A549 treated with Hydrocortisone at 1 μM for 4 hours (cell line): ENCODE measurements at places on chromosomes 2 and 18. TPM values are rescaled to one million over a fixed set of nuclear protein-coding genes. Genes with fewer than 3 reads are reported as not detected.

ELAC1 gene
- 4.7 to 5.4 TPM (median 4.9 TPM) in 5 replicates for total RNA-seq

TWSG1 gene
- 12.6 to 18.3 TPM (median 17.3 TPM) in 5 replicates for total RNA-seq

VWA3B gene
- total RNA-seq, result 0.15 to 0.29 TPM (median 0.26 TPM) in 3 of 5 replicates, not detected in the others

UGT1A3 gene
- total RNA-seq, result 0.06 to 0.20 TPM (median 0.14 TPM) in 4 of 5 replicates, not detected in the other

HJURP gene
- total RNA-seq, result 52.3 to 59.6 TPM (median 55.7 TPM) in 5 replicates

GALNT5 gene
- total RNA-seq, result 1.9 to 2.8 TPM (median 2.1 TPM) in 5 replicates

PARD3B gene
- total RNA-seq, result 0.61 to 1.5 TPM (median 0.94 TPM) in 5 replicates

CAD gene
- total RNA-seq, result 56.9 to 63.5 TPM (median 59.3 TPM) in 5 replicates

RESP18 gene
- total RNA-seq, result not detected in 5 replicates

PDE1A gene
- 0.13 to 0.81 TPM (median 0.20 TPM) in 5 replicates for total RNA-seq

GALR1 gene
- not detected in 5 replicates for total RNA-seq

GPBAR1 gene
- total RNA-seq, result 0.14 to 0.29 TPM (median 0.18 TPM) in 5 replicates

HMSD gene
- total RNA-seq, result 0.38 to 4.0 TPM (median 0.59 TPM) in 4 of 5 replicates, not detected in the other

NYAP2 gene
- 0.02 TPM in 1 of 5 replicates, not detected in the others for total RNA-seq

PSME4 gene
- total RNA-seq, result 43.4 to 57.2 TPM (median 46.7 TPM) in 5 replicates

CETN1 gene
- not detected in 5 replicates for total RNA-seq

ALPI gene
- total RNA-seq, result 0.05 TPM in 2 of 5 replicates, not detected in the others

NBAS gene
- total RNA-seq, result 15.3 to 16.1 TPM (median 16.0 TPM) in 5 replicates

MAPK4 gene
- 0.13 to 0.28 TPM (median 0.18 TPM) in 5 replicates for total RNA-seq

ECEL1 gene
- total RNA-seq, result 0.09 to 0.37 TPM (median 0.15 TPM) in 5 replicates

SATB2 gene
- total RNA-seq, result 2.7 to 3.1 TPM (median 2.9 TPM) in 5 replicates

CYS1 gene
- total RNA-seq, result 0.89 to 2.0 TPM (median 1.5 TPM) in 5 replicates

FBXO36 gene
- total RNA-seq, result 0.87 to 1.7 TPM (median 1.4 TPM) in 5 replicates

SCN7A gene
- not detected in 5 replicates for total RNA-seq

SEMA4C gene
- total RNA-seq, result 14.3 to 19.9 TPM (median 18.6 TPM) in 5 replicates

ANXA4 gene
- 321 to 371 TPM (median 353 TPM) in 5 replicates for total RNA-seq

COL6A3 gene
- 0.14 to 0.43 TPM (median 0.36 TPM) in 5 replicates for total RNA-seq

PAX8 gene
- 0.54 to 1.3 TPM (median 0.97 TPM) in 5 replicates for total RNA-seq

TLX2 gene
- total RNA-seq, result 0.08 to 0.35 TPM (median 0.27 TPM) in 5 replicates

SRD5A2 gene
- 0.02 to 0.06 TPM (median 0.03 TPM) in 5 replicates for total RNA-seq

RAX gene
- total RNA-seq, result 0.05 TPM in 1 of 5 replicates, not detected in the others

WDR43 gene
- 83.8 to 111 TPM (median 89.9 TPM) in 5 replicates for total RNA-seq

SP140 gene
- 0.16 to 0.29 TPM in 2 of 5 replicates, not detected in the others for total RNA-seq

FOXD4L1 gene
- 0.21 to 0.55 TPM (median 0.29 TPM) in 5 replicates for total RNA-seq

GALNT14 gene
- 43.9 to 46.3 TPM (median 45.4 TPM) in 5 replicates for total RNA-seq

GCA gene
- 5.0 to 7.8 TPM (median 6.9 TPM) in 5 replicates for total RNA-seq

FAP gene
- 0.23 TPM in 1 of 5 replicates, not detected in the others for total RNA-seq

IL1R2 gene
- 0.92 to 1.5 TPM (median 1.1 TPM) in 5 replicates for total RNA-seq

ATP8B1 gene
- 6.0 to 8.9 TPM (median 6.8 TPM) in 5 replicates for total RNA-seq

PCARE gene
- total RNA-seq, result not detected in 5 replicates

REG3A gene
- not detected in 5 replicates for total RNA-seq

NDUFS1 gene
- total RNA-seq, result 54.7 to 81.5 TPM (median 66.4 TPM) in 5 replicates
